Effector CD4-positive, alpha-beta T cell (primary cell): ENCODE measurements at places on chromosomes 12 and 14.

DNA sequence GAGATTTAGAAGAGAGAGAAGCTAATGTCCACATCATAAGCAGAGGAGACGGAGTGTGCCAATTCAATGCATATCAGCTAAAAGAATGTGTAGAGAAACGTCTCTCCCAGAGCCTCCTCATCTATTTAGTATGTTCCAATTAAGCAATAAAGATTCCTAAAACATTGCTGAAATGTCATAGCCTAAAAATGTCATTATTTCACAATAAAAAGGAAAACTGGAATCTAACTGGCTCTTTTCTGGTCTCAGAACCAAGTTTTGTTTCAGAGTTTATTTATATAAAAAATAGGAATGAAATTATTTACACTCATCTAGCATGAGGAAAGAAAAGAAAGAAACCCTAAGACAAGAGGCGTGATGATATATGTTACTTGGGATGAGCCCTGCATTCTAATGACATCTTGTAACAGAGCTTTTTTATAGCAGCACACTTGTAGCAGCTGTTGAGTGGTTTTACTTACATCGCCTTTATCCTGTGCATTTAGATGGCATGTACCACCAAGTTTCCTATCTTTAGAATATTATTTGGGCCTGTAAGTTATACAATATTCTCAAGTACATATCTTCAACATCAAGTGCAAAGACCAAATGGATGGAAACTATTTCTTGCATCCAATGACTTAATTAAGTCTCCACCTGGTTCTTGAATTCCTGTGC, 266.3 kb upstream of the PRKD1 start:
- no peak for DNase-seq

- no peak for DNase-seq
These were observed 76.7 kb downstream of the DRAM1 start for GRCh38 chr12:101954113-101954512.

GRCh38 chr12:65952737-65953209, 128.5 kb downstream of the HMGA2 start:
- no peak for DNase-seq

- DNase-seq = no peak
These were observed 10.1 kb downstream of the PSMB5 start for GRCh38 chr14:23024612-23025075.

- DNase-seq = no peak
These were observed 264.1 kb upstream of the PRKD1 start for GRCh38 chr14:30191639-30192279.

DNA sequence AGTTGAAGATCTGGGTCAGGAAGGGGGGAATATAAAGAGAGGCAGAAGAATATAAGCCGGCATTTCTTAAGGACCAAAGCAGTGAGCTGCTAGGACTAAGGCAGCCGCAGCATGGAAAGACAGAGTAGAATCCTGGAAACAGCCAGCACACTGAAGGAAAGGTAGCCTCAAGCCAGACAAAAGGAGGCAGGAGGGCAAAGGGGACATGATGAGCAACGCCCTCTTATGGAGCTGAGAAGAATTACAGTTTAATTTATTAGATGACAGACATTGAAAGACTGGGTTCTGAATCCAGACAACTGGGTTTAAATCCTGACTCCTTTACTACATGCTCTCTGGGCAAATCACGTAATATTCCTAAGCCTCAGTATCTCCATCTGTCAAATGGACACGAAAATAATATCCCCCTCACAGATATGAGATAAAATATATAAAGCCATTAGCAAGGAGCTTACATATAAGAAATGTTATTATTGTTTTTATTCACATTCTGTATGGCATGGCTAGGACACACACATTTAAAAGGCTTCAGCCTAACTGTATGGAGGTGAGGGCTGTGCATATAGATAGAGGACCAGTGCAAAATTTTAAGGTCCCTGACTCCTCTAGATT, 8.1 kb upstream of the PCED1B start:
- no peak for DNase-seq

DNA sequence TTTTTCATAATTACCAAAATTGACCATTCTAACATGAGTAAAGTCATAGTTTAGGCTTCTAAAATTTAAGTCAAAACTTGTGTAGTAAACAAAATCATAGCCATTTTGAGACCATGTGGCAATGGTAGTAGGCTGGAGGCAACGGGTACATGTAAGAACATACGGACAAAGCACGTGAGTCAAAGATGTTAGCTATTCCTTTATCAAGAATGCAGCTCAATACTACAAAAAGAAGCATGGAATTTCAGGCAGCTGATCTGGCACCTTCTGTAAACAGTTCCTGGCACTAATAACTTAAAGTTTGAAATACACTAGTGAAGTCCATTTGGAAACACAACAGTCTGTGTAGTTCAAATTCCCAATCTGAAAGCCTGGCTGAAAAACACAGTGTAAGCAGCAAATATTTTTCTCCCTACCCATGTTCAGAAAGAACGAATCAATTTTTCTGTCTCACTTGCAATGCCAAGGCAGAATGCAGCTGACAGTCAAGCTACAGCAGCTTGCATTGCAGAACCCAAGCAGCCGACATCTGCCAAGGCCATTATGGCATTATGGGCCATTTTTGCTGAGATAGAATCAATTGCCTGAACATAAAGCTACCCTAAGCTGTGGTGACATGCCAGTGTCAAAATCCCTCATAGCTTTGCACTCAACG, 29.3 kb downstream of the MYF5 start:
- no peak for DNase-seq

DNA sequence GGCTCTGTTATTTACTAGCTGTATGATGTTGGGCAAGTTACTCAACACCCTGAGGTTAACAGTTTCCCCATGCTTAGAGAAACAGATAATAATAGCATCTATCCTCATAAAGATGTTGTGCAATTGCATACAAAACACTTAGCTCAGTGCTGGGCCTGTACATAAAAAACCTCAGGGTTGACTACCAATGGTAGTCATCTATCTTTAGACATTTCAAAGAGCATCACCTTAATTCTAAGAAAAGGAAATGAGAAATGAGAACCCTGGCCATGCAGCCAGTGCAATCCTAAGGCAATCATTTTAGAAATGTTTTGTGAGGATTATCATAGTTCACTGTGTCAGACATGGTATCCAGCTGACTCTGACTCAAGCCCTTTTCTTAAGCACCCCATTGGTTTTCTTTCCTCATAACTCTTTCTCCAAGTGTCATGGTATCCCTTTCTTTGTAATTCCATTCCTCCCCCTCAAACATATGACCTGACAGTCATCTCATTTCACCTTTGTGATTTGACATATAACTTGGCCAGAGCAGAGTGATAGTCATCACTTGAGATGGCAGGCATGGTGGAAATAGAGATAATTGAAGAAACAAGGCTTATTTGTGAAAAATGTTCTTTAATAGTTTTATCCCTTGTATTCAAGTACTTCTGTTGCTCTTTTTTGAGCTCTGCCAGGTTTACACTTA, 29.5 kb upstream of the OSBPL8 start:
- DNase-seq = no peak

DNA sequence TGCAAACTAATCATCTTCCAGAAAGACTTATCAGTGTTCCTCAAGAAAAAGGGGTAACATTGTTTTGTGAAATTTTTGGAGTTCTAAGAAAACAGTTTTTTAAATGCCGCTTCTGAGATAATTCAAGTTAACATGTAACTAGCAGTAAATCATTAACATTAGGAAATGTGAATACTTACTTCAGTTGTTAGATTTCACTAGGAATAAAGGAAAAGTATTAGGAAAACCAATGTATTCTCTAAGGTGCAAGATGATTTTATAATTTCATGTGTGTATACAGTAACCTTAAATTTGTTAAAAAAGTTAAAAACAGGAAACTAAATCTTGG, 36.8 kb downstream of the PAPOLA start:
- DNase-seq = no peak

DNA sequence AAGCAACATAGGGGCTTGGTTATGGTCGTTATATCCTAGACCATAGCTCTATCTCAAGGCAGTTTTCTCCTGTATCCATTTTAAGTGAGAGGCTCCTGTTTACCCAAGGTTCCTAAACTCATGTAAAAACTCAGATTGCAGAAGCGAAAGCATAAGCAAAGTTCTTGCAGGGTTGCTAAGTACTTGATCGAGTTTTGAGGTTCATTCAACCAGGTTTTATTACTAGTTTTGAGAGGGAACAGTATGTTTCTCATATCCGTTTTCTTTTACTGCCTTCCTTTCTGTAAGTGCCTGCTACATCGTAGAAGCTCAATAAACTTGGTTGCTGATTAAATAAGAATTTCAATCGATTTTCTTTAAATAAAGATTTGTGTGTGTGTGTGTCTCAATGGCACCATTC, 5.1 kb downstream of the AKAP3 start:
- no peak for DNase-seq

DNA sequence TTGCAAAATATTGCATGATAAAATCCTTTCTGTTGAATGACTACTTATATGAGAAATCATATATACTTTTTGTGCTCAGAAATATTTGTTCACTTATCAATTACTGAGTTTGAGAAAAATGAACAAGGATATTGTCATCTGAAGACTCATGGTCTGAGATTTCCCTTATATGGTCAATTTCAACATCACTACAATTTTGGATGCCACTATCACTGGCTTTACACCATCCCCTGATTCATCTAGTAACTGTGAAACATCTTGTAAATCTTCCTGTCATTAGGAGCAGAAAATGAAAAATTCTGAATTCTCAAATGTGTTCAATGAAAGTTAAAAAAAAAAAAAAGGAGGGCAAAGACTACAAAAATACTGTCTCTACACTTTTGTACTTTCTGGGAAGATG, 21.8 kb upstream of the GXYLT1 start:
- no peak for DNase-seq

- no peak for DNase-seq
These were observed 109.8 kb upstream of the EGLN3 start for GRCh38 chr14:34060651-34060999.

GRCh38 chr12:66960704-66961690, 282.1 kb upstream of the GRIP1 start:
- DNase-seq = no peak

GRCh38 chr12:131041968-131042833, 88.5 kb downstream of the ADGRD1 start:
- DNase-seq = no peak

GRCh38 chr14:73502017-73502619, 11.4 kb downstream of the RIOX1 start:
- DNase-seq = no peak

DNA sequence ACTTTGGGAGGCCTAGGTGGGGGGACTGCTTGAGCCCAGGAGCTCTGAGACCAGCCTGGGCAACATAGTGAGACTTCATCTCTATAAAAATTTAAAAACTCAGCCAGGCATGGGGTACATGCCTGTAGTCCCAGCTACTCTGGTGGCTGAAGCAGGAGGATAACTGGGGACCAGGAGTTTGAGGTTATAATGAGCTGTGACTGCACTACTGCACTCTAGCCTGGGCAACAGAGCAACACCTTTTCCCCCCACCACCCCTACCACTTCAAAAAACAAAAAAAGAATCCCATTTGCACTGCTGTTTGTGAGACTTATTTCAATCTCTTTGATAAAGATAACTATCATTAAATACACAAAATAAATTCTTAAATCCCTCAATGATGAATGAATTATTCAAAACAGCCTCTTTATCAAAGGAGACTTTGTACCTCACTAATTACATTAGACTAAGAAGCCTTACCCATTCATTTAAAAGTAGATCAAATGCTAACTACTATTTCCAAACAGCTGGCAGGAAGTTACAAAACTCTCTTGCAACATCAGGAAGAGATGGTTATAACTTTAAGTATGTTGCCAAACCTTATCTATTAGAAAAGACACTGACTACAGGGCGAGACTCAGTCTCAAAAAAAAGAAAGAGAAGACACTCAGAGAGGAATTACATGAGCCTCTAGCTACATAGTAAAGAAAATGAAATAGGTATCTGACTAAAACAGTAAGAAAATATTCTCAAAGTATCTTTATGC, 14.7 kb downstream of the BLTP3B start:
- DNase-seq = no peak

- DNase-seq = no peak
These were observed 61.4 kb downstream of the WSCD2 start for GRCh38 chr12:108190529-108190928.

- no peak for DNase-seq
These were observed 2.3 kb downstream of the SP7 start for GRCh38 chr12:53333845-53334244.

- no peak for DNase-seq
These were observed 729.5 kb upstream of the LMO3 start for GRCh38 chr12:17335487-17335886.

DNA sequence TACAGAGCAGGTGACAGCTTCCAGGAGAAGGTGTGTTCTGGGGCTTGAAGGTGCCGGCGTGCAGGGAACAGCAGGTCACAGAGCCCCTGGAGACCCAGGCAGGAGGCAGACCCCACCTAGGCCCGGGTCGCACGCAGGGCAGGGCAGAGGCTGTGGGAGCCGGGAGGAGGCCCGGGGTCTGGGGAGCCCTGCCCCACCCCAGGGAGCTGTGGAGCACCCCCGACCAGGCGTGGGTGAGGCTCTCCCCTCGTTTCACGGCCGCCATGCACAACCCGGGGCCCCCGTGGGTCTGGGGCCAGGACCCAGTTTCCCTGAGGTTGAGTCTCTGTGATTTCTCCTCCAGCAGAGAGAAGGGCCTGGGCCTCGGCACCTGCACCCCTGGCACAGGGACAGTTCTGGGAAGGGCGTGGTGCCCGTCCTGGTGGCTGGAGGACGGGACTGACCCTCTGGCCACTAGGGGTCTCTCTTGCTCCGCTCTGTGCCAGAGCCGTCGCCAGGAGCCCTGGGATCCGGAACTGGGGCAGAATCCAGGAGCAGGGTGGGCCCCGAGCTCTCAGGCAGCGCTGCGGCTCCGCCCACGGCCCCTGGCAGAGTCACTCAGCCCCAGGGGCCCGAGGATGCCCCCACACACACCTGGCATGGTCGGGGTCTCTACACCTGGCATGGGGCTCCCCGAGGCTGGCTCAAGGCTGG, 75.2 kb upstream of the FBRSL1 start:
- peak; percentile 65 for DNase-seq

DNA sequence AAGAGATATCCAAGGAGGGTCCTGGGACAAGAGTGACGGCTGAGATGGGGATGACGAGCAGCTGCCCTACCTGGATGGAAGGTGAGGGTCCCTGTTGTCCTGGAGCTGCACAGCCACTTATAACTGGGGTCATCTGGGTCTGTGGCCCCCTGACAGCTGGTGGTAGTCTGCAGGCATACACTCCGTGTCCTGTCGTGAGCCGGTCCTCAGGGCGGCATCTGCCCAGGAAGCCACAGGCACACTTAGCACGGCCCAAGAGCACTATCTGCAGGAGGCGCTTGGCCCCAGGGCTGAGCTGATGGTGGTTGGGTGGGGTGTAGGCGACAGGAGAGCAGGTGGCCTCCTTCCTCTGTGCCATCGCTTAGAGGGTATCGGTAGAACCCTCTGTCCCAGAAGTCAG, 248.1 kb downstream of the CACNA1C start:
- DNase-seq = no peak

DNA sequence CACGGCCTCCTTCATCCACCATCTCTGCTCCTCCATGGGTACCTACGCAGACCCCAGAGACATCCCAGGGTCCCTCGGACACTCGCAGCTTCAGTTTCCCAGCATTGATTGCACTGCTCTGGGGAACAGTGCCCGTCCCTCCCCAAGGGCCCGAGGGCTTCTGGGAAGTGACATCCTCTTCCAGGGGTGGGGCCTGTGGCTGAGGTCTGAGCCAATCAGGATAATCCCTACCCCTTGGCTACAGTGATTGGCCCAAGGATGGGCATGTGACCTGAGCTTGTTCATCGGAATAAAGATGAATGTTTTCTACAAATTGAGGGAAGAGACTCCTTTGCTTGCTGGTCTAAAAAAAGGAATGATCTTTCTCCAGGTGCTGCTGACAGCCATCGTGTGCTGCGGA, 37.3 kb upstream of the MYL2 start:
- DNase-seq = no peak

- no peak for DNase-seq
These were observed 4.7 kb downstream of the NAA25 start for GRCh38 chr12:112103758-112104503.
